Esophagus muscularis mucosa (tissue), 4 donors: ENCODE measurements at places on chromosomes 3 and 15. TPM values are rescaled to one million over a fixed set of nuclear protein-coding genes. Genes with fewer than 3 reads are reported as not detected.

DNA sequence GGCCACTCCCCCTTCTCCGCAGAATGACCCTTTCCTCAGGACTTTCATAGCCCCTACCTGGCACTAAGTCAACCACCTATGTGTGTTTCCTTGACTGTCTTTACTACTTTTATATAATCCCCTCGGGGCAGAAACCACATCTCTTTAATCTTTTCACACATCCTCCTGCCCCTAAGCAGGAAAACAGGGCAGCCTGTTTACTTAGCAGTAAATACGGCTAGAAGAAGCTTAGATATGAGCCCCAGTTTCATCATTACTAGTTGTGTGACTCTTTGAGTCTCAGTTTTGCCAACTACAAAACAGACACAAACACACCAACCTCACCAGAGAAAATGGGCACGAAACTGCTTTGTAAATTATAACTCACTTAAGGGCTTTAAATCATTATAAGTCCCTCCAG, 98.3 kb downstream of the CYP19A1 start:
- no peak for DNase-seq

GRCh38 chr3:63872135-63872924, 8.7 kb downstream of the ATXN7 start:
- no peak for DNase-seq

DNA sequence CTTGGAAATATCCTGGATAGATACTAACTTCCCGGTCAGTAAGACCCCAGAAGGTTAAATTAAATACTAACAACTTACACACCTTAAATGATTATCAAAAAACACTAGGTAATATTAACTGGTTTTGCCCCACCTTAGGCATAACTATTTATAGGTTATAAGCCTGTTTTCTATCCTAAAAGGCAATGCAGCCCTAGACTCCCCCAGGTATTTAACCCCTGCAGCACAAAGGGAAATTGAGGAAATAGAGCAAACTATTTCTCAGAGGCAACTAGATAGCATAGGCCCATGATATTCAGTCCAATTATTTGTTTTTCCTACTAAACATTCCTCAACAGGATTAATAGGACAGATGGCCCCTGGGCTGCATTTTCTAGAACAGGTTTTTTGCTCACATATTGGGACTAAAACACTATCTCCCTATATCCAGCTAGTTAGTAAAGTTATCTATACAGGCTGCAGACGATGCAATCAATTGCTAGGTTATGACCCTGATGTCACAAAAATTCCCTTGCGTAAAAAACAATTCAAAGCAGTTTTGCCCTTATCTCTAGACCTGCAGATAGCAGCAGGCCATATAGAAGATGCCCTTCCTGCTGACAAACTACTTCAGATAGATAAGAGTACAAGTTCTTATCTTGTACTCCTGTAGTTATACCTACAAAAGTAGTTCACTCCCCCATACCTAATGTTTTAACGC, 221.3 kb downstream of the DTWD1 start:
- no peak for DNase-seq

The GABRB3 gene
- 7.9 TPM for total RNA-seq

DNA sequence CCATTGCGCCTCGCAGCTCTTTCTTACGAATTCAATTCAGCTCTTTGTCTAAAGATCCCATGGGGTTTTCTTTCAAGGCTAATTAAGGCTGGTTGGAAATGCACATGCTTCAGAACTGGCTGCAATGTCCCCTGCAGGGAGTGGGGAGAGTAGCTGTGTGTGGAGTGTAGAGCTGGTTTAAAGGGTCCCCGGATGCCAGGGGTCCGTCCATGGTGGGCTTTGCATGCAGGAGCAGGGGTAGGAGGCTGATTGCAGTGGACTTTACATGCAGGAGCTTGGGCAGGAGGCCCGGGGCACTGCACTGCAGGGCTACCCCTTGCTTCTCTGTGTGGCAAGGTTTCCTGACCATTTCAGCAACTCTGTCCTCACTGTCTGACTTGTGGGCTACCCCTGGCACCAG, 261.6 kb upstream of the LYSMD4 start:
- no peak for DNase-seq

GRCh38 chr3:77906102-77906709, 866.3 kb downstream of the ROBO2 start:
- DNase-seq: no peak

The SAXO2 gene
- 1.3 TPM for total RNA-seq

The GOLGA8S gene
- total RNA-seq: under 0.01 TPM

GRCh38 chr3:117874904-117875874, 1159.5 kb downstream of the IGSF11 start:
- no peak for DNase-seq

The ATP10A gene
- 23.9 TPM for total RNA-seq

GRCh38 chr3:191290311-191291025, 38.7 kb upstream of the CCDC50 start:
- no peak for DNase-seq

DNA sequence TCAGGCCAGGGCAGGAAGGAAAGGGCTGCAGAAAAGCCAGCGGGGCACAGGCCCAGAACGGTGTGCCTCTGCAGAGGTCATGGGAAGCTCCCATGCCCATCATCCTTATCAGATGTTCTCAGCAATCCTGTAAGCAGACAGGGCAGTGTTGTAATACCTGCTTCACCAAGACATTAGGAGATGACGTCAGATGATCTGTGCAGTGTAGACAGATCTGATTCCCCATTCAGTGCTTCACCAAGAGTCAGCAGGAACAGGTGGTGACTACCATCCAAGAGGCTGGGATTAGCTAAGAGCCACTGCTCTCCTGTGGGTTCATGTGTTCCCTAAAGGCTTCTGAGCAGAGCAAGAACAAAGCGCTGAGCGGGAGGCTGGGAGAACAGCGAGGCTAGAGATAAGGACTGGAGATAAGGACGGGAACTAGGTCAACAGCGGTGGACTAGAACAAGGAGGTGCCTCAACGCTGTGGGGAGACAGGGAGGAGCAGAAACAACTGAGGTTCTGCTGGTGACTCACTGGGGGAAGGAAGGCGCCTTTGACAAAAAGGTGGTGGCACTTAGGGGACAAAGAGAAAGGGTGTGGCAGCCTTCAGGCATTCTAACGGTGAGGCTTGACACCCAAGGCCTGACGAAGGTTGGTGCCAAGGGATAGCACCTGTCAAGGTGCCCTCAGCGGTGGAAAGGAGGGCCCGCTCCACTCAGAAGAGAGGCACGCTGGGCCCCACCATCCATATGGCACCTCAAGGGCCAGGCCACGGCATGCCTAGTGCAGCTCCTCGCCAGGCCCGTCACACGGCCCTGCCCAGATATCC, 28.4 kb downstream of the CCDC12 start:
- no peak for DNase-seq

DNA sequence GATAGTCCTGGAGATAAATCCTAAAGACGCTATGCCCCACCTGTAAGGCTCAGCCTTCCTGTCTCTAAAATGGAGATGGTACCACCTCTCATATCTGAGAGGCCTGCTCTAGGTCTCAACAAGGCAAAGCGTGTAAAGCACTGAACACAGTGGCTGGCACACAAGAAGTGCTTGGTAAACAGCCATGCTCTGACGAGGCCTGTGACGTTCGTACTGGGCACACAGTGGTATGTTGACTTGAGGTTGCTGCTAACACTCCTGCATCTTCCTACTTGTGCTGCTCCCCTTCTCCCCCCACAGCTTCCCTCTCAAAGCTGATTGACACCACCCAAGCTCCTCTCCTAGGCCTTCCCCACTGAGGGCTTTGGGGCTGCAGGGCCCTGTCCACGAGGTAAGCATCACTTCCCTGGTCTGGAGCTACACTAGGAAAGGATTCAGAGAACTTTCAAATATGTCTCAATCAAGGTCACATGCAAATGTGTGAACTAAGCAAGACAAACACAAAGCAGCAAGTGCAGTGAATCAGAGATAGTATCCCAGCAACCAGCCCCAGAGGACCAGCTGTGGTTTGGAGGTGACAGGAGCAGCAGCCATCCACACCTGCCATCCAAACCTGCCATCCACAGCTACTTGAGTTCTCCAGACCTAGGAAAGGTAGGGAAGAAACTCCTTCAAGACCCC, 177.5 kb downstream of the STT3B start:
- DNase-seq: no peak

- no peak for DNase-seq
These were observed 30.1 kb upstream of the MTMR14 start for GRCh38 chr3:9619180-9619579.

GRCh38 chr3:124995460-124995994, 60.3 kb downstream of the HEG1 start:
- no peak for DNase-seq

The SSUH2 gene
- not detected for total RNA-seq

GRCh38 chr3:152226176-152226575, 42.6 kb upstream of the MBNL1 start:
- no peak for DNase-seq

DNA sequence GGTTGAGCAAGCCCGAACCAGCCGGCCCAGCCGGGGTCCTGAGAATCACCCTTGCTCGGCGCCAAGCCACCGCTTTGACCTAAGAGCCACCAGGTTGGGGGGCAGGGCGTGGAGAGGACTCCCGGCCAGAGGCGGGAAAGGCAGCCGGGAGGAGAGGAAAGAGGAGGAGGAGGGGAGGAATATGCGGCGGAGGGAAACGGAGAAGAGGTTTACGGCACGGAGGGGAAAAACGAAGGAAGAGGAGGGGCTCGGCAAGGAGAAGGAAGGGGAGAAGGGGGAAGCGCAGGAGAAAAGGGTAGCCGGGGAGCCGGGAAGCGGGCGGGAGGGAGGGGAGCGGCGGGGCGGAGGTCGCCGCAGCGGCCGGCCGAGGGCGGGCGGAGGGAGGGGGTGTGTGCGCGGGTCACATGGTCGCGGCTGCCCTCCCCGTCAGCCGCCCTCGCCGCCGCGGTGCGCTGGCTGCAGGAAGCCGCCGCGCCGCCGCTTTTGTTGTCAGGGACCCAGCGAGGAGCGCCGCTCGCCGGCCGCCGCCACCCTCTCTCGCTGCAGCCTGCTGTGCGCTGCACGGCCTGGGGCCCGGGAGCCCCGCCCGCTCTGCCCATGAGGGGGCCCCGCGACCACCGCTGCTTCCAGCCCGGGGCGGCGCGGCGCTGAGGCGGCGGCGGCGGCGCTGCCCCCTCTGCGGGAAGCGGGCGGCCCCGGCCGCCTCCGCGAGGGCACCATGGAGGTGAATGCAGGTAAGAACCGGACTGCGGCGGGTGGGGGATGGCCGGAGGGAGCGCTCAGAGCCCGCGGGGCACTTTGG, at the start of gene NR1D2:
Gene NR1D2, plus strand, starts transcription at position 426 of the 802 bp plus-strand sequence. Its CDS starts 293 bp downstream, at position 719.
- peak; percentile 95 for DNase-seq

DNA sequence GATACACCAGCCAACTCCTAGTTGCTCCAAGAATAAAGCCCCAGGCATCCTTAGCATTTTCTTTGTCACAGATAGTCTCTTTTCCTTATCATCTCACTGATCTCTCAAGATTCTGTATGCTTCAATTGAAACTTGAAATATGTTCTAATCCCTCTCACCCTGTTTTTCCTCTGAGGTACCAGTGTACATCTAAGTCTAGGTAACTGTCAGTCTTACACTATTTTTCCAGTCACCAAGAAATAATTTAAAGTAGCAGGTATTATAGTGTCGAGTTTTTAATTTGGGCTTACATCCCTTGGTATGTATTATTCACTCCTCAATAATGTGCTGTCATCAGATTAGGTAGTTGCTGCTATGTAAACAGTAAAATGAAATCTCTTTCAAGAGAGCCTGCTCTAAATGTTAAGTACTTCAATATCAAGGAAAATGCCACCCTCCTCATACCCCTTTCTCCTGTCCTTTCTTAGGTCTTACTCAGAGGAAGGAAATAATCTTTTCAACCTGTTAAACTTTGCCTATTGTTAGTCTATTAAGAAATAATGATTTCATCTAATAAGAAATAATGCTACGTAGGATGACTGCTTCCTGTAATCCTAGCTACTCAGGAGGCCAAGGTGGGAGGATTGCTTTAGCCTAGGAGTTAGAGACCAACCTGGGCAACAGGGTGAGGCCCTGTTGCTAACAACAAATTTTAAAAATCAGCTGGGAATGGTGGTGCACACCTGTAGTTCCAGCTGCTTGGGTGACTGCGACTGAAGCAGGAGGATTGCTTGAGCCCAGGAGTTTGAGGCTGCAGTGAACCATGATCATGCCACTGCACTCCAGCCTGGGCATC, 39.8 kb downstream of the TSC22D2 start:
- no peak for DNase-seq

- DNase-seq: no peak
These were observed 4.7 kb upstream of the BNC1 start for GRCh38 chr15:83289160-83289559.

- DNase-seq: no peak
These were observed 25.3 kb downstream of the FBLN2 start for GRCh38 chr3:13574083-13574797.
